Stimulated activated CD4-positive, alpha-beta T cell treated with anti-CD3 and anti-CD28 coated beads, TNF-alpha, amount 100 ng/mL, for 24 hours (primary cell): ENCODE measurements at places on chromosomes 7 and 10.

- DNase-seq, result no peak
Observed at GRCh38 chr10:88565072-88565471, 18.0 kb downstream of the RNLS start.

GRCh38 chr7:75722373-75722772 is 16.4 kb downstream of the HIP1 start:
- no peak for DNase-seq

- DNase-seq, result no peak
Observed at GRCh38 chr10:38102880-38103279, 8.7 kb downstream of the ZNF37A start.

DNA sequence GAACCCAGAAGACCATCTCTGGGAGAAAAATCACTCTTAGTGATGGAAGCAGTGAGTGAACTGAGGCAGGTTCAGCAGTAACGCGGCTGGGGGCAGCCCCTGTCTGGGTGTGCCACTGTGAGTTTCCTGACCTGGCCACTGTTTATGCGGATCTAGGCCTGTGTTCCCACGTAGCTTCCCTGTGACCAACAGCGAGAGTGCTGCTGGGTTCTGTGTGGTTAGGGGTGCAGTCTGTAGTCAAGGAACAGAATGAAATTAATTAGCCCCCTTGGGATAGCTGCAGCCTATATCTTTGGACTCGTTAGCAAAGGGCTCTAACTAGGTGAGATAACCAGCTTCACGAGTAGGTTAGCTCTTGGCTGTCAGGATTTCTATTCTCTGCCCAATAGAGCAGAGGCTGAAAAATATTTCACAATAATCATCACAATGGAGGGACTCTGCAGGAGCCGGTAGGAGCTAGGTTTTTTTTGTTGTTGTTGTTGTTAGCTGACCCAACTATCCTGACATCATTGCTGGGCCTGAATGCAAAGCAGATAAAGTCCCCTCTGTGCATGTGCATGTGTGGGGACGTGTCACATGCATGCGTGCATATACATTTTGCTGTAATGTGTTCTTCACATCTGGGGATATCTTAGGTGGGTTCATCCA is 164.9 kb downstream of the TMEM178B start:
- DNase-seq, result no peak

- no peak for DNase-seq
Observed at GRCh38 chr10:59651902-59652301, 57.7 kb downstream of the SLC16A9 start.
